MM.1S (cell line): ENCODE measurements at places on chromosomes 5 and 9.

- no peak for DNase-seq
These were observed 166.8 kb downstream of the TRPM3 start for GRCh38 chr9:70954596-70955143.

DNA sequence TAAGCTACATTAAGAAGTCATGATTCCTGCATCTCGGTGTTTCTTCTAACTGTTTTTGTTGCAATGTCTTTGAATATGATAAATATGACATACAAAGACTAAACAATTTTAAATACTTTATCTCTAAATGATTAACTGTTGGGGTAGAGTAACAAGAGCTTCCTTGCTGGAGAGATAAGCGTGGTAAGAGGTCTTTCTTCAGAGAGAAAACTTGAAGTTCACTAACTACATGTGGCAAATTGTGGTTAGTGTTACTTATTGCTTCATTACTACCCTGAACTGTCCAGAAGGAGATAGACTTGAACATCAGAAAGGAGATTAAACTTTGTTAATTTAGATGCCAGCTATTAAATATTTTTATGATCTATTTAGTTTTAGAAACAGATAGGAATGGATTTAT lies 7.0 kb upstream of the ARSB start:
- DNase-seq: no peak

DNA sequence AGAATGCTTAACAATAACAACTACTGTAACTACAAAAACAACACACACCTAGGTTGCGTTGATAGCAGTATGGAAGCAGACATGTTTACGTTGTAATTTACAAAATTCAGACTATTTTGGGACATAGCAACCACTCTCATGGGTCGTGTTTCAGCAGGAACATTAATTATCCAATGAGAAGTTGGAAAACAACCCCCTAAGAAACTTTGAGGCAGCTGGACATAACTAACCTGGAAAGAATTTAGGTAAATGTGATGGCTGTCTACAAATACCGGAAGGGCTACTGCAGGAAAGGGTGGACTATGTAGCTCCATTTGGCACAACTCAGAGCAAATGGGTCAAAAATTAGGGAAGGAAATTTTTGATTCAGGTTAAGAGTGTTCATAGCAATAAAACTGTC lies 409.3 kb downstream of the ADGRV1 start:
- DNase-seq: no peak

DNA sequence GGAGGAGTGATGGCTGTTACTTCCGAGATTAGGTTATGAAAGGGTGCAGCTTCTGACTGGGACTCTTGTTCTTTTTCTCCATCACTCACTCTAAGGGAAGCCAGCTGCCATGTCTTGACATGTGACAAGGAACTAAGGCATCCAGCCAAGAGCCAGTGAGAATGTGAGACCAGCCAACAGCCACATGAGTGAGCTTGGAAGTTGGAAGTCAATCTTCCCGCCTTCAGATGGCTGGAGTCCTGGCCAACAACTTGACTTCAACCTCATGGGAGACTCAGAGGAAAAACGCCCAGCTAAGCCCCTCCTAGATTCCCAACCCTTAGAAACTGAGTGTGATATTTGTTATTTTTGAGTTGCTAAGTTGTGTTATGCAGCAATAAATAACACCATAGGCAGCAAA lies 201.1 kb downstream of the SNX18 start:
- DNase-seq: no peak

- peak; percentile 95 for DNase-seq
These were observed 29.8 kb downstream of the UGCG start for GRCh38 chr9:111926421-111926875.

DNA sequence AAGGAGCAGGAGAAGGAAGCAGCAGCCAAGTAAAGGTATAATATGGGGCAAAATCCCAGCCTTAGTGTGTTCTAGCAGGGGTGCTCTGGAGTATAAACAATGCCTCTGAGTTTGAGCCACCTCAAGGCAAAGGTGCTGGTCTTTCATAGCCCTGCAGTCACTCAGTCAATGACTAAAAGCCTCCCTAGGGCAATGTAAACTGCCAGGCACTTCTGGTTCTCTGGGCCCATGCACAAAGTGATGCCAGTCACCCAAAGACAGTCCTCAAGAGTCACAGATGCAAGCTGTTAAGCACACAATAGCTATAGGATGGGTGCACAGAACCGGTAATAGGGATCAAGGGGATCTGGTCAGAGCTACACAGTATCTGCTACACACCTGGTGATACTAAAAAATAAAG lies 12.6 kb downstream of the ZBTB5 start:
- DNase-seq: no peak

DNA sequence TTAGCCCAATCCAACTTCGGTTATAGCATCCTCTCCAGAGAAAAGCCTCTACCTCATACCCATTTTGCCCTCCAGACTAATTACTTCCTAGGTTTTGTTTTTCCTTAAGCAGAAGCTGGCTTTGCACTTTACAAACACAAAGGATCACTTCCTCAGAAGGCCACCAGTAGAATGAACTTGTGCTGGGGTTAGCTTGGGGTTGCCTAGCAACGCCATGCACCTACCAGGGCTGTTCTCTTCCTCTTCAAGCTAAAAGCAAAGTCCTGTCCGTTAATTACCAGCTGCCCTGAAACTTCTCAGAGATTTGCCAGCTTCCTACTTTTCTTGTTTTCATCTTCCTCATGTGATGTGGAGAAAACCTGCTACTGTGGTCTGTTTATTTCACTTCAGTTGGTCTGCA lies 132.0 kb upstream of the WWC1 start:
- DNase-seq: peak; percentile 24

DNA sequence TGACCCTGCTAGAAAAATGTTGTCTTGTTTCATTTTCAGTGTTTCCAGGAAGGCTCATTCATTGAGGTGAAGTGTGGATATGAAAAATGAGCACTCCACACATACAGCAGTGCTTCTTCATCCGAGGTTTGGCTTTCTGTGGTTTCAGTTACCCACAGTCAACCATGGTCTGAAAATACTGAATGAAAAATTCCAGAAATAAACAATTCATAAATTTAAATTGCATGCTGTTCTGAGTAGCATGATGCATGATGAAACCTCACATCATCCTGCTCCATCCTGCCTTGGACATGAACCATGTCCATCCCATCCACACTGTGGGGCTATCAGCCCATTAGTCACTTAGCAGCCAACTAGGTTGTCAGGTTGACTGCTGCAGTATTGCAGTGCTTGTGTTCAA lies 10.4 kb upstream of the SLC45A2 start:
- DNase-seq: peak; percentile 48

DNA sequence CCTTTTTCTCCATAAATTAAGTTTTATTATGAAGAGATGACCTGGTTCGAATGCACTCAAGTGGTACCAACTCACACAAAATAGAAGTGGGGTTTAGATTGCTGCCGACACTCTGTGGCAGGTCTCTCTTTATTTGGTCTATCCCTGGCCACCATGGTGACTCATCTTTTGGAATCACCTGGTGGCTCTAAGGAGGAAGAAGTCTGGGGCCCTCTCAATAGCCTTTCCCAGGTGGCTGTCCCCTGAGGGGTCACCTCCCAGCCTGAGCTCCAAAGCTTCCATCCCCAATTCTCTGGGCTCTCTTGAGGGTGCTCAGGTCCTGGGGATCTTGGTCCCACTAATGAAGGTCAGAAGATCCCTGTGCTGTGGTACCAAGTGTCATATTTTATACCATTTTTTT lies 136.8 kb downstream of the MVB12B start:
- no peak for DNase-seq

DNA sequence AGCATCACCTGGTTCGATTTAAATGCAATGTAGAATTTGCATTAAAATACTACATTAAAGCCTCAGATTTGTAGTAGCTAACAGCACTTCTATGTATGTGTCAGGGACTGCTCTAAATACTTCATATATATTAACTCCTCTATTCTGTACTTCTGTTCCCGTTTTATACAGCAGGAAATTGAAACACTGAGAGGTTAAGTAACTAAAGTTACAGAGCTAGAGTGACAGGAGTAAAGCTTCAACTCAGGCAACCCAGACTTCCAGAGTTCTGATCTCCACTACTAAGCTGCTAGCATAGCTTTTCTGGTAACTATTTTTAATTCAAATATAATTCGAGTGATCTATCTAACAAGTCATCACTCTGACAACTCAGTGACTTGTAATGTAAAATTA lies 619 bp upstream of the APC start:
- no peak for DNase-seq

- no peak for DNase-seq
These were observed 27.6 kb upstream of the SUSD3 start for GRCh38 chr9:93030642-93031628.

- DNase-seq: peak; percentile 26
These were observed 95.6 kb downstream of the GNAQ start for GRCh38 chr9:77935974-77936373.

DNA sequence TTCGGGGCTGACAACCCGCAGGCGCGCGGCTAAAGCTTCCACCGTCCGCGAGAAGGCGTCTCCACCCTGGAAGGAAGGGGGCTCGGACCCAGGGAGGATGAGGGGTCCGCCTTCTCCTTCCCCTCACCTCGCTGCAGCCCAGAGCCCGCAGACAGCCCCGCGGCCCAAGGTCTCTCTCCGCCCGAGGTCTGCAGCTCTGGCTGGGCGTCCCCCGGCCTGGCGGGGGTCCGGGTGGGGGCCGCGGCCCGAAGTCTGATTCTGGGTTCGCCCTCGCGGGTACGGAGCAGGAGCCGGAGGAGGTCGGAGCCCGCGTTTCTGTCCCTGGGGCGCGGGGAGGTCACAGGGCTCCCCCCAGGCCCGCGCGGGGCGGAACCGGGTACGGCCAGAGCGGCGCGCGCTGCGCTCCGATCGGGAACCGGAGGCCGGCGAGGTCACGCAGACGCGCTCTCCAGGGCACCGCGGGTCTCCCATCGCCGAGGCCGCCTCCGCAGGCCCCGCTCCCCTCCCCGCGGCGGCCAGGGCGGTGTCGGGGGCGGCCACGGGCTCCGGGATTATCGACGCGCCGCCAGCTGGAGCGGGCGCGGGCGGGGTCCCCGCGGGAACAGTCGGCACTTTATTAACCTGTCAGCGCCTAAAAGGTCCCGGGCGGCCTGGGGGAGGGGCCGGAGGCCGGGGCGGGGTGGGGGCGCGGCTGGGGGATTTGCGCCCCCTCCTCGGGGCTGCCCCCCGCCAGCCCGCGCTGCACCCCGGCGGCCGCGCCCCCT lies 11.6 kb downstream of the LHX3 start:
- no peak for DNase-seq

DNA sequence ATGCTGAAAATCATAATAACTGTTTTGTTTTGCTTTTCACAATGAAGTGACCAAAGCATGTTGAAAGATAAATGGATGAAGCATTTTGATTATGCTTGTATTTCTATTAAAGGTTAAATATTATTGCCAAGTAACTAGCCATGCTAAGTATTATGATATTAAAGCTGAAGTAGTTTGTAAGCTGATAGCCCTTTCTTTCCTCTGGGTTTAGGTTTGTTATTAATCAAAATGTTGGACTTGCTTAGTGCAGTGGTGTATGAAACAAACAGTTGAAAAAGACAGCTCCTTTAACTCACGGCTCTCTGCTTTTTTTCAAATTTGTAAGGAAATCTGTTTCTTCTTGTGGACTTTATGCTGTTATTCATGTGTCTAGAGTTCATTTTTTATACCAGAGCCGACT lies 246.0 kb downstream of the CWC27 start:
- DNase-seq: no peak

- DNase-seq: no peak
These were observed 281.7 kb downstream of the OSTF1 start for GRCh38 chr9:75369989-75370388.

GRCh38 chr5:54601411-54602230 lies 84.1 kb downstream of the SNX18 start:
- no peak for DNase-seq

GRCh38 chr9:26947736-26948135 lies 694 bp upstream of the PLAA start:
- no peak for DNase-seq

DNA sequence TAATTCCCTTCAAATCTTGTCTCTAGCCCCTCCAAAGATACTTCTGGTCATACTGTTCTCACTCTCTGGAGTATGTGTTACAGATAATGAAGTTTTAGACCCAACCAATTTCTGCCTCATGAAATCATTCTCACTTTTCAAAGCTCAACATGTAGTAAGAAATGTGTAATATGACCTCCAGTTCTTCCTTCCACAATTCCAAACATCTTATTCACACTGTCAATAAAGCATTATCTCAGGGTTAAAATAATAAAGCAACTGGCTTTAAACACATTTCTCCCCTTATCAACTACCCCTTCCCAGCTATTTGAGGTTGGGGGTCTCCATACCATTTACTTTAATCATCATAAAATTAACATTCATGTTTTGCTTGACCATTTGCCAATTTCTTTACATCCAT lies 654.1 kb downstream of the RAB3C start:
- DNase-seq: no peak

DNA sequence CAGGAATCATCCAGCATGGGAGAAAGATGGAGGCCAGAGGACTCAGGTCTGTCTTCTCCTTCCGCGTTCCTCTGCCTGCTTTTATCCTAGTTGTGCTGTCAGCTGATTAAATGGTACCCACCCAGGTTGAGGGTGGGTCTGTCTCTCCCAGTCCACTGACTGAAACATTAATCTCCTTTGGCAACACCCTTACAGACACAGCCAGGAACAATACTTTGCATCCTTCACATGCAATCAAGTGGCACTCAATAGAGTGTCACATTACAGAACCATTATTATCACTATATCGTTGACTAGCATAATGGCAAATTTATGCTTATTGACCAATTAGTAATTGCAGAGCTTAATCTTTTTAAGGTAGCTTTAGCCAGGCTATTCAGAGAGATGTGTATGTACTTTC lies 64.8 kb downstream of the UNC13B start:
- no peak for DNase-seq

GRCh38 chr5:90902651-90903386 lies 344.2 kb downstream of the ADGRV1 start:
- no peak for DNase-seq

DNA sequence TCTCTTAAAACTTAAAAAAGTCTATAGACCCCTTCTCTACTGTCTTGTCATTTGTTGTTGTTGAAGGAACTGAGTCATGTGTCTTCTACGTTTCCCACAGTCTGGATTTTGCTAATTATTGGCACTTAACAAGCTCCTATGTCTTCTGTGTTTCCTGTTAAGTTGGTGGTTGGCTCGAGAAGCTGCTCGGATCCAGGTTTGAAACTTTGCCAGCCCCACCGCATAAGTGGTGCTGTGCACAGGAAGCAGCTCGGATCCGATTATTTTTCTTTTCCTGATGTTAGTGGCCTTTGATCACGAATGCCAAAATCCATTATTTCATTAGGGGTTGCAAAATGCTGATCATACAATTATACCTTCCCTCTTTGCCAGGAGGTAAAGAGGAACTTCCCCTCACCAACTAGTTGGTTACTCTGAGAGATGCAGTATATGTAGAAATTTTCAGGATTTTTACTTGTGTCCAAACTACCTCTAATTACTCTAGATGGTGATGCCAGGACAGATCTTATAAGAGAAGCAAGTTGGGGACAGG lies 186.5 kb downstream of the NSG2 start:
- no peak for DNase-seq

DNA sequence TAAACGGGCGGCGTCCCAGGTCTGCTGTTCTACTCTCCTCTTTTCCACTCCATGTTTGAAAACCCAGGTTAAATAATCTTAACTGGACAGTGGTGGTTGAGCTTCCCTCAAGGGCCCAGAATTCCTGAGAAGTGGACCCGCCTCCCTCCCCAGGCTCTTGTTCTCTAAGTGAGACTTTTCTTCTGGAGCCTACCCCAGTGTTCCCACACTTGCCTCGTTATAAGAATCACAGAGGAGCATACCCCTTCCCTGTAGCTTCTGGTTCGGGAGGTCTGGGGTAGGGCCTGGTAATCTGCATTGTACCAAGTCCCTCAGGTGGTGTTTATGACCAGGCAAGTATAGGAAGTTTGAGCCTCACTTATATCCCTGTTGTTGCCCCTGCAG lies 12.0 kb downstream of the PSD2 start:
- no peak for DNase-seq

- DNase-seq: no peak
These were observed 144.5 kb downstream of the GCNT1 start for GRCh38 chr9:76603448-76603895.
